ENCODE measurements at places on chromosomes 16 and 17.

- no peak for DNase-seq
Measured at GRCh38 chr17:32298721-32299579, 33.3 kb downstream of the RHBDL3 start.

DNA sequence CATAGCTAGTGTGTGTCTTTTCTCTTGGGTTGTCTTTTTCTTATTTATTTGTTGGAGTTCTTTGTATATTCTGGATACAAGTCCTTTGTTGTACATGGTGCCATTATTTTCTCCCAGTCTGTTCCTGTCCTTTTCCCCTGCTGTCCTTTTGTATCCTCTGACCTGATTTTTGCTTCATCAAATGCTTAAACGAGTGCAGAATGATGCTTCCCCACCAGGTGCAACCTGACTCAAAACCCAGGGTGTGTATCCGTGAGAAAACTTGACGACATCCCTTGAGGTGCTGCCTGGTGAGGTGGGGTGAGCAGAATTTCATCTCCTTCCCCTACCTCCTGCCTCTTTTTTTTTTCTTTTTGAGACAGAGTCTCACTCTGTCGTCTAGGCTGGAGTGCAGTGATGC is 88.6 kb downstream of the NTN1 start:
- no peak for DNase-seq

DNA sequence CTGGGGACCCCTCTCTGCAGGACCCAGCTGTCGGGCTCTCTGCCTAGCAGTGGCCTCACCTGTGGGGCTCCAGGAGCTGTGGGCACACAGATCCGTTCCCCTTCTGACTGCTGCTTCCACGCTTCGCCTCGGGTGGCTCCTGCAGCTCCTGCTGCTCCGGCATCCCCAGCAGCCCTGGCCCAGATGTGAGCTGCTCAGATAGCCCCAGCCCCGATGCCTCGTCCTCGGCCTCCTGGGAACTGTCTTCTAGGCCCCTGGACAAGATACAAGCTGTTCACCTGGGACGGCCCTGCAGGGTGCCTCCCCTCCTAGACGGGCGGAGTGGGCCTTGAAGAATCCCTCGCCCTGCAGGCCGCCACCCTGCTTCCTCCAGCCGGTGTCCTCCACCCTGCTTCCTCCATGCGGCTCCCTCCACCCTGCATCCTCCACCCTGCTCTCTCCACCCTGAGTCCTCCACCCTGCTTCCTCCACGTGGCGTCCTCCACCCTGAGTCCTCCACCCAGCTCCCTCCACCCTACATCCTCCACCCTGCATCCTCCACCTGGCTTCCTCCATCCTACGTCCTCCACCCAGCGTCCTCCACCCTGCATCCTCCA is 11.0 kb downstream of the EMC6 start:
- no peak for DNase-seq

- no peak for DNase-seq
Measured at GRCh38 chr17:47611372-47612350, 38.1 kb upstream of the KPNB1 start.

DNA sequence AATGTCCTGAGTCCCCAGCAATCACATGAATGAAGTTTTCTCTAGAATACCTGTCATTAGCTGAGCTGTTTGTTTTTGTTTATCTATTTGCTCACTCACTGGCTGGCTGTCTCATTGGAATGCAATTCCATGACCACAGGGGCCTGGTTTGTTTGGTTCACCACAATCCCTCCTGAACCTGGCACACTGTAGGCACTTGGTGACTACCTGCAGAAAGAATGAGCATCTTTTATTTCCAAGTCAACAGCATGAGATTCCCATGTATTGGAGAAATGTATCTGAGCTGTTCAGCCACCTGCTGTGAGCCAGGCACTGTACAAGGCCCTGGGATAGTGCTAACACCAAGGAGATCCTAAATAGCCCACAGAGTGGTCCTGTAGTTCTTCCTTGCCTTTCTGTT is 345.1 kb downstream of the XYLT1 start:
- no peak for DNase-seq

GRCh38 chr17:82808921-82809905 is 30.6 kb downstream of the ZNF750 start:
- no peak for DNase-seq

DNA sequence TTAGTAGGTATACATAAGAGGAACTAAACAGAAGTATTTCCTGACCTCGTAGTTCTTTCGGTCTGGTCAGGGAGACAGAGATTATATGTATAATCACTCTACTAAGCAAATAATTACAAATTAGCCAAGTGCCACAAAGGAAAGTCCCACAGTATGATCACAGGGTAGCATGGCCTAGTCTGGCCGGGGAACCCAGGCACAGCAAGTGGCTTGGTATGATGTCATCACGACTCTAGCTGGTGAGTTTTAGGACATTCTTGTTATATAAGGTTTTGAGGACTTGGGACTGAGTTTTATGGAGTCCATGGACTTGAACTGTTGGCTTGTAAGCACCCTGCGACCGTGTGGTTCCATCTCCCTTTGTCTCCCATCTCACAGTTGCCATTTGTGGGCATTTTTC is 316.5 kb upstream of the ZFHX3 start:
- DNase-seq, result no peak

DNA sequence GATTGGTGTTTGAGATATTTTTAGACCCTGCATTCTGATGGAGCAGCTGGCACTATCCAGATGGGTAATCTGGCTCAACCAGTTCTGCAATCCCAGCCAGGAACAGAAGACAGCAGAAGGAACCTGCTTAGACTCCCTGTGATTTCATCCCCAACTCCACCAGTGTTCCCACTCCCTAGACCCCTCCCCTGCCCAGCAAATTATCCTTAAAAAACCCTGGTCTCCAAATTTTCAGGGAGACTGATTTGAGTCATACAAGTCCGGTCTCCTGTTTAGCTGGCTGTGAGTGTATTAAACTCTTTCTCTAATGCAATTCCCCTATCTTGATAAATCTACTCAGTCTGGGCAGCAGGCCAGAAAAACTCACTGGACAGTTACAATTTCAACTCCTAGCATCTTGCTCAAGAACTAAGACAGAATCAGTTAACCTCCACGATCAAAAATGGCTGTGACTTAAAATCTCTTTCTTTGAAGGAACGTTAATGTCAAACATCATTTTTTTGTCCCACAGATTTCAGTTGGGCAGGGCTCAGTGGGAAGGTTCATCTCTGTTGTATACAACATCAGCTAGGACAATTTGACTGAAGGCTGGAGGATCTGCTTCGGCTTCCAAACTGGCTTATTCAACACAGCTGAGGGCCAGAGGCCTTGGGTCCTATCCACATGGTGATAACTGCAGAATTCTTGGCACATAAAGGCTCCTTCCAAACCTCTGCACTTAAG is 4.9 kb upstream of the RBL2 start:
- DNase-seq, result no peak

- DNase-seq, result no peak
Measured at GRCh38 chr16:5018793-5019192, 14.9 kb downstream of the NAGPA start.

DNA sequence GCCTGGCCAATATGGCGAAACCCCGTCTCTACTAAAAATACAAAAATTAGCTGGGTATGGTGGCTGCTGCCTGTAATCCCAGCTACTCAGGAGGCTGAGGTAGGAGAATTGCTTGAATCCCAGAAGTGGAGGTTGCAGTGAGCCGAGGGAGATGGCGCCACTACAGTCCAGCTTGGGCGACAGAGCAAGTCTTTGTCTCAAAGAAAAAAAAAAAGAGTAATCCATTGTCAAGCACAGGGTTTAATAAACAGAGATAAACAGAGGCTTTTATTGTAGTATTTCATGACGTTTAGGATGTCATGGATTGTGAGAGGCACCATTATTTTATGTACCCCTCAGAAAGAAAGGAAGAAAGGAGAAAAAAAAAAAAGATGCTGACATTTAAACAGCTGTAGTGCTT is 75.2 kb upstream of the RNU2-1 start:
- no peak for DNase-seq

- DNase-seq, result no peak
Measured at GRCh38 chr17:79592198-79592597, 18.7 kb downstream of the RBFOX3 start.

DNA sequence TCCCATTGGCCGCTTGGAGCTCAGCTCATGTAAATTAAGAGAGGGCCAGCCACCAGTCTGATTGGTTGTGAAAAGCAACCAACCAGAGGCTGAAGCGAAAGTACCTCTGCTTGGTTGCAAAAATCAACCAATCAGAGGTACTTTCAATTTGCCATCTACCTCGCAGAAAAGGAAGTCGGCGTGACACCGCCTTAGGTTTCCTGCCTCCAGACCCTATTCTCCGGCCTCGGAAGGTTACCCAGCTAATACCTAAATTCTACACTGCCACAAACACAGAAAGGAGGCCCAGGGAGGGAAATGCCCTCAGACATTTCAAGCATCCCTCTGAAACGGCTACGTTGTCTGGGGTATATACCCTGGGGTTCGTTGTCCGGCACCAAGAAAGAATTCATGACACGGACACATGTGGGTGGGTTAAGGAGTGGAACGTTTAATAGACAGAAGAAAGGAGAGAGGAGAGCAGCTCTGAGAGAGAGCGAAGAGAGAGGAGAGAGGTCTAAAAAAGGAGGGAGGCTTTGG is 481.3 kb downstream of the TMEM114 start:
- no peak for DNase-seq

GRCh38 chr17:58503866-58504265 is 10.6 kb downstream of the MTMR4 start:
- DNase-seq, result no peak

DNA sequence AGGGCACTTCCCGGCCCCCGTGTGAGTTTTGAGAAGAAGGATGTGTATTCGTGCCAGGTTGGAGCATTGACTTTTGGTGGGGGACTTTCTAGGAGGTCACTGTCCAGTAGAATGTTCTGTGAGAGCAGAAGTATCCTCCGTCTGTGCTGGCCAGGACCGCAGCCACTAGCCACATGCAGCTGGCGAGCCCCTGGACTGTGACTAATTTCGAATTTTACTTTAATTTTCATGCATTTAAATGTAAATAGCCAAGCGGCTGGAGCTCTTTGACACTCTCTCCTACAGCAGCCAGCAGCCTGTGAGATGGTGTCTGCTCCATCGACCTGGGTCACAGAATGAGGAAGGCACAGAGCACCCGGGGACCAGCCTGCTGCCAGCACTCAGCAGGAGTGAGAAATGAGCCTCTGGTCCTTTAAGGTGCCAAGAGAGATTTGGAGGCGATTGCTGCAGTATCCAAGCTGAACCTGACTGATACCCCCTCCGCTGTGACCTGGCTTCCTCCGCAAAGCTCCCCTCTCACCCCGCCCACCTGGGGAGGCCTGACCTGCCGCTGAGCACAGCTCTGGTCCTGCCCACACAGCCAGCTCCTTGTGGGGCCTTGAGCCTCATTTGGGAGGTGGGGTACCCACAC is 7.8 kb downstream of the ATP2A3 start:
- no peak for DNase-seq

- no peak for DNase-seq
Measured at GRCh38 chr17:12735517-12735916, 53.8 kb upstream of the ARHGAP44 start.

DNA sequence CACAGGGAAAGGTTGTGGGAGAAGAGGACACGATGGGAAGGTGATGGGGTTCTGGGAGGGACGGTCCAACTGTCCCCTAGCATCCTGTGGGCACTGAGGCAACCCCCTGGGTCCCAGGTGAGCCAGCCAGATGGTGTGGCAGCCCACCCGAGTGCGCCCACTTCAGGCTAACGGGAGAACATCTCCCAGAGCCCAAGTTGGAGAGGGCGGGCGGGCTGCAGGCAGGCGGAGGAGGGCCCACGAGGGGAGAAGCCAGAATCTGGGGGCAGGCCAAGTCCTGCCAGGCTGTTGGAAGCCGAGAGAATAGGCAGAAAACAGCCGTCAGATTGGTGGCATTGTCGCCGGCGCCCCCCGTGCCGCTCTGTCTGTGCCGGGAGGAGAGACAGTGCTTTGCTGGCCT is 13.8 kb upstream of the ABCC3 start:
- DNase-seq, result no peak

GRCh38 chr17:10270258-10270657 is 71.9 kb upstream of the GAS7 start:
- no peak for DNase-seq

DNA sequence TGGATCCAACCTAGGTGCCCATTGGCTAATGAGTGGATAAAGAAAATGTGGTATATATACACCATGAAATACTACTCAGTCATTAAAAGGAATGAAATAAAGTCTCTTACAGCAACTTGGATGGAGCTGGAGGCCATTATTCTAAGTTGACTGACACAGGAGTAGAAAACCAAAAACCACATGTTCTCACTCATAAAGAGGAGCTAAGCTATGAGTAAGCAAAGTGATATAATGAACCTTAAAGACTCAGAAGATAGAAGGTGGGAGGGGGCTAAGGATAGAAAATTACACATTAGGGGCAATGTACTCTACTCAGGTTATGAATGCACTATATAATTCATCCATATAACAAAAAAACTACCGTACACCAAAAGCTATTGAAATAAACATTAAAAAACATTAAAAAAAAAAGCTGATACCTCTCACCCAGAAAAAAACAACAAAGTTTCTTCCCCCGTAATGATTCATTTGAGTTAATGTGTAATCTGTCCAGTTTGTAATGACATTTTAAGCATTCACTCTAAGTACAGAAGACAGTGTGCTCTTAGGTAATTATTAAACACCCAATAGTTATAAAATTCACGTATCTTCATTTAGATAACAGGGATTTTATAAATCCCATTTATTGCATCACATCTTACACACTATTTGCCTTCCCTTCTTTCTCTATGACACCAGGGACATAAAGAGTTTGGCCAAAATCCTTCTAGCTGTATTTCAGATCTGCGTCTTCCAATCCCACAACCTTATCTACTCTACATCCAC is 941.5 kb downstream of the CDH11 start:
- no peak for DNase-seq

- no peak for DNase-seq
Measured at GRCh38 chr16:84177741-84178073, 9.2 kb downstream of the TAF1C start.

- DNase-seq, result no peak
Measured at GRCh38 chr16:66203476-66203875, 163.0 kb upstream of the CDH5 start.

DNA sequence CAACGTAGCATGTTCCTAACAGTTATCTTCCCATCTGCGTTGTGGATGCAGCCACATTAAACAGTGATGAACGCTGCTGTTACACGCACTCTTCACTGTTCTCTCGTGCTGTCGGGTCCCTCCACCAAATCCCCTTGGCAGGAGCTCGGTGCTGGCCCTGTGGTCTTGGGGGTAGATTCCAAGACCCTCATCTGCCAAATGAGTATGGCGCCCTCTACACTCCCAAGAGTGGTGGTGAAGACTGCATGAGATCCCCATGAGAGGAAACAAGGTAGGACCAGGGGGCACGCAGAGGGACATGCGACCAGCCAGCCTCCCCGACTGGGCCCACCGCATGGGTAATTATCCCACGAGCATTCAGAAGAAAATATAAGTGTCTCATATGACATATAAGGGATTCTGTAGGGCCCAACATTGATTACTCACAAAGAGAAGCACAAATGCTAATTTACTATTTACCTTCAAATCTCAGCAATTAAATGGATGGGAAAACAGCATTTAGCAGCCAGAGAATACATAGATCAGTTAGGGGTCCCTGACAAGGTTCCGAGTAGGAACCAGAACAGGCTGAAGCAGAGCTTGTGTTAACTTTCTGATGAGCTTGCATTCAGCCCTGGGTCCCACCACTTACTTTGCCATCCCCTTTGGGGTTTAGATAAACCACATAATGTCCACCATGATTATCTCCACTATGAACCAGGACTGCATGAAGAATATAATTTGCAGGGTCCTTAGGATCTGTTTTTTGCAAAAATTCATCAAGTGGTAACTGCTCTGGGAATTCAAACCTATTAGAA is 23.8 kb downstream of the LITAFD start:
- DNase-seq, result no peak

Measured in T follicular helper cell (primary cell).